ENCODE measurements at places on chromosomes 13 and 19.

GRCh38 chr19:57747472-57747807 is 825 bp downstream of the ZNF776 start:
- DNase-seq, result no peak

DNA sequence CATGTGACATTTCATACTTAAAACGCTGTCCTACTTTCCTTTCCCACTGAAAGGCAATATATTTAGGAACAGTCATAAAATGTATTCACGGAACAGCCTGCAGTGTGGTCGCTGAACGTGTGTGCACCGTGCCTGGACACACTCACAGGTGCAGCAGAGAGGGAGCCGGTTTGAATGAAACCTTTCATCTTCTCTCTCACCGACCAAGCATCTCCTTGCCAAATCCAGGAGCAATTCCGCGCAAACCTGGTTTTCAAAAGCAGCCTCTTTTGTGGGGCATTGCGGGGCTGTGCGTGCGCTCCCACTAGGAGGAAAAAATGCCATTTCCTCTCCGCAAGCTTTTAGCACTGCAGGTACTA is 1.0 kb downstream of the DCLK1 start:
- DNase-seq, result no peak

DNA sequence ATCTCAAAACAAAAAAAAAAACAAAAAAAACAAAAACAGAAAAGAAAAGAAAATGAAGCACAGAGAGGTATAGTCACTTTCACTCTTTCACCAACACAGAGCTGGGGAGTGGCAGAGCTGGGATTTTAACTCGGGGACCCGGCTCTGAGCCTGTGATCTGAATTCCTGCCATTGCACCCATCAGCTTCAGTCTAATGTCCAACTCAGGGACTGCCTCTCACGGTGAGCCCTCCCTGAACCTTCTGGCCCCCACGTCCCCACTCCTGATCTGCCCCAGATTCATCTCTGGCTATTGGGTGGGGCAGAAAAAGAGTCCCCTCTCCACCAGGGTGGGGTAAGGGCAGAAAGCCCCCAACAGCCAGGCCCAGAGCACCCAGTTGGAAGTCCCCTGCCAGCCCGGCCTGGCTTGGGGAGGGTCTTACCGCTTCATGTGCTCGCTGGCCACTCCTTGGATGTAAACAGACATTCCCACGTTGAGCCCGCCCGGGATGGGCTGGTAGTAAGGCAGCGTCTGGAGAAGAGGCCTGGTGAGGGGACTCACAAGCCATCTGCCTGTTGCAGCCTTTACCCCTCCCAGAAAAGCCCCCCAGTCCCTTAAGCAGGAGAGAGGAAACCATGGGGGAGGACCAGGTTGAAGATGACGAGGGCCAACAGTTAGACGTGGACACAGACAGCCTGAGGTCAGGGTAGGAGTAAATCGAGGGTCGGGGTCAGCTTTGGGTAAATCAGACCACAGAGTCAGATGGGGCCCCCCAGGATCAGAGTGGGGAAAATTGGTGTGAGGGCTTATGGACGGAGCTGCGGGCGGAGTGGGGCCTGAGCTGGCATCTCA is 520 bp downstream of the LGALS4 start:
- no peak for DNase-seq

DNA sequence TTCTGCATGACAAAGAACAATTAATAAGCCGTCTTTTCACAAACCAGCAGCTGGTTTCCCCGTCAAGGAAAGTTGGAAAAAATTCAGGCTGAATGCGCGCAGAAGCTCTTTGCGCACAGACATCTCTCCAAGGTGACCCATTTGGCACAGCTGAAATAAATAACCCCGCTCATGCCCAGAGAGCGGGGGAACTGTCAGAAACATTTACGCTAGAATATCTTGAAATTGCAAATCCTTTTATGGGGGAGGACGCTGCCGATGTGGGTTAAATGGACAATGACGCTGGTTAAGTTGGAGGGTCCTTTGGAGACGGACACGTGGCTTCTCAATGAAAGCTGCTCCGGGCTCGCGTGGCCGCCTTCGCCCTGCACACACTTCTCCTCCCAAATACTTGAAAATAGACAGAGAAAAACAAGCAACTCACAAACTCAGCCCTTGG is 30.6 kb downstream of the GSX1 start:
- no peak for DNase-seq

GRCh38 chr19:30293051-30293785 is 79.0 kb upstream of the ZNF536 start:
- no peak for DNase-seq

GRCh38 chr13:97851269-97851668 is 102.2 kb upstream of the IPO5 start:
- no peak for DNase-seq

Data from GM18507 (cell line).